ENCODE measurements at places on chromosomes 3 and 15. TPM values are rescaled to one million over a fixed set of nuclear protein-coding genes. Genes with fewer than 3 reads are reported as not detected.

CHRM5 gene
- total RNA-seq: not detected

MTMR10 gene
- total RNA-seq: 49.9 TPM

CEP97 gene
- 17.7 TPM for total RNA-seq

PRR20G gene
- total RNA-seq: not detected

SEMA3G gene
- 6.4 TPM for total RNA-seq

IQCF5 gene
- not detected for total RNA-seq

STRA6 gene
- total RNA-seq: not detected

NEO1 gene
- 0.56 TPM for total RNA-seq

NANOGP8 gene
- total RNA-seq: not detected

MITF gene
- total RNA-seq: 3.3 TPM

CFAP20DC gene
- 2.3 TPM for total RNA-seq

CIDEC gene
- total RNA-seq: not detected

C2CD4B gene
- total RNA-seq: 9.2 TPM

CCR8 gene
- not detected for total RNA-seq

PRSS50 gene
- not detected for total RNA-seq

IL17RE gene
- 0.14 TPM for total RNA-seq

GLT8D1 gene
- total RNA-seq: 76.6 TPM

CLASP2 gene
- 59.5 TPM for total RNA-seq

ZKSCAN7 gene
- total RNA-seq: 1.2 TPM

Data from pulmonary artery endothelial cell (primary cell).